Stimulated activated CD4-positive, alpha-beta T cell treated with anti-CD3 and anti-CD28 coated beads, Interleukin-1b, Interleukin-23, amount 100 ng/mL, for 24 hours (primary cell): ENCODE measurements at places on chromosomes 13 and 19.
A peak's percentile ranks its signal among the peaks of the same experiment; 100 is the strongest.

GRCh38 chr13:77896536-77896935 lies 22.1 kb downstream of the EDNRB start:
- DNase-seq: no peak

GRCh38 chr13:66781241-66781640 lies 448.9 kb downstream of the PCDH9 start:
- DNase-seq: no peak

GRCh38 chr19:29079356-29080032 lies 133.5 kb downstream of the UQCRFS1 start:
- DNase-seq: no peak

DNA sequence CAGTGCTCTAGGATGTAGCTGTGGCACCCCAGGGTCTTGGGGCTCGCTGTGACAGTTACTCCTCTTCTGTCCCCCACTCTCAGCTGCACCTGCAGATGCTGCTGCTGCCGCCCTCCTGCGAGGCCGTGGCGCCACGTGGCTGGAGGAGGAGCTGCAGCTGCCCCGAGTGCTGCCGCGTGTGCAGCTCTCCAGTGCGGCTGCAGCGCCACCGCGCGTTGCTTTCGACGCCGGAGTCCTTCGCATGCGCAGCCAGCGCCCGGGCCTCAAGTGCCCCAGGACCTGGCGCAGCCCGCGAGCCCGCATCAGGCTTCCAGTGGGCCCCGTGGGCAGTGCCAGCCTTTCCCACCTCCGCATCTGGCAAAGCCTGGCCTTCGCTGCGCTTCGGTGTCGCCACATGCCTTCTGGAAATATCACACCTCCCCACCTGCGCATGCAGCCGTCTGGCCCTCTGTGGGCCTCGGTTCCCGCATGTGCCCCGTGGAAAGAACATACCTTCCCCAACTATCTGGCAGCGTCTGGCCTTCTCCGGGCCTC lies 692 bp upstream of the ZNF580 start:
- DNase-seq: peak; percentile 57

- no peak for DNase-seq
Observed at GRCh38 chr19:55488986-55489710, 912 bp downstream of the SSC5D start.

DNA sequence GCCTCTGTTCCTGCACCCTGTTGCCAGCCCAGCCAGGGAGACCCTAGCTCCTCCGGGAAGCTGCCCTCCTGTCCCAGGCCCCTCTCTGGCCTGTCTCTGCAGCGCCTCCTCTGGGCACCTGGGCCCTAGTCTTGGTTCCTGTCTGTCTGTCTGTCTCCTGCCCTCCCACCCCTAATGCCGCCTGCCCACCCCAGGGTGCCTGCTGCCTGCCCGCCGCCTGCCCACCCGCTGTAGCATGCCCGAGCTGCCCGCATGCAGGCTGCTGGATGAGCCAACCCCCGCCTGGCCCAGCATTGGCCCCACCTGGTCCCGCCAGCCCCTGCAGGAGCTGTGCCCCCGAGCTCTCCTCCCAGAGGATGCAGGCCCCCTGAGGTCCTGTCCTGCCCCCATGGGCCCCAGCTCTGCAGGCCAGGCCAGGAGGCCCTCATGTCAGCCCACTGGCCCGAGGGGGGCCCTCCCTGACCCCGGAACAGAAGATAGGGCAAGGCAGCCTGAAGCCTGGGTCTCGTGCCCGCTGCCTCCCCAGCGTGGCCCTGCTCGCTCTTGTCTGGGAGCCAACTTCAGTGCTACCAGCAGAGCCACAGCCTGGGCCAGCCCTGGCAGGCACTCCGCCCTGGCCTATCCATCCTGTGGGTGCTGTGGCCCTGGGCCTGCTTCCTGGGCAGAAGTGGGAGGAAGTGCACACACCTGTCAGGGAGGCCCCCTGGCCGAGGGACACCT lies 5.2 kb downstream of the MAP2K7 start:
- no peak for DNase-seq

DNA sequence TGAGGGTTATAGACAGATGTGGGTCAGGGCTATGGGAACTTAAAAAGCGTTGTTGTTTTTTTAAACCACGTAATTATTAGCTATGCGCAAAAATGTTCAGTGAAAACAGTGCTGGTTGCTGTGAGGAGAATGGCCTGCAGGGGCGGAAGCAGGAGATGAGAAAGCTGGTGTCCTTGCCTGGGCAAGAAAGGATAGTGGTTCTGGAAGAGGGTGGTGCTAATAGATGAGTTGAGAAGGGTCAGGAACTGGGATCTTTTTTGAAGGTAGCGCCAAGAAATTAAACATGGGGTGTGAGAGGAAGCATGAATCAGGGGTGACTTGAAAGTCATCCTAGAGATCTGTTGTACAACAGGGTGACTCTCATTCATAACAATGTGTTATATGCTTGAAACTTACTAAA lies 4.8 kb upstream of the SMG9 start:
- no peak for DNase-seq

DNA sequence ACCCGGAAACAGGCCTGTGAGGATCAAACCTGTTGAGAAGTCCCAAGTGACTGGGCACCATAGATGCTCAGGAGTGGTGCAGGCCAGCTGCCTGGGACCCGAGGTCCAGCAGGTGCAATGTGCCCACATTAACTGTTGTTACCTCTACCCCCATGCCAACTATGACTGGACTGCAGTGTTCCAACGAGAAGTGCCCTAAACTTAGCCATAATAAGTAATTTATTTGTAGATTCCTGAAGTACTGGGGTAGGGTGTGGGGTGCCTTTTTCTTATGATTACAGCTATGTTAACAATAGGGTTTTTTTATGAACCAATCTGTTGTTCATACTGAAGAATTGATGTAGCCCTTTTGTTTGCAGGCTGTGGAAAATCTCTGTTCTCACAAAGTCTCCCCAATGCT lies 9.2 kb downstream of the CUL4A start:
- no peak for DNase-seq

DNA sequence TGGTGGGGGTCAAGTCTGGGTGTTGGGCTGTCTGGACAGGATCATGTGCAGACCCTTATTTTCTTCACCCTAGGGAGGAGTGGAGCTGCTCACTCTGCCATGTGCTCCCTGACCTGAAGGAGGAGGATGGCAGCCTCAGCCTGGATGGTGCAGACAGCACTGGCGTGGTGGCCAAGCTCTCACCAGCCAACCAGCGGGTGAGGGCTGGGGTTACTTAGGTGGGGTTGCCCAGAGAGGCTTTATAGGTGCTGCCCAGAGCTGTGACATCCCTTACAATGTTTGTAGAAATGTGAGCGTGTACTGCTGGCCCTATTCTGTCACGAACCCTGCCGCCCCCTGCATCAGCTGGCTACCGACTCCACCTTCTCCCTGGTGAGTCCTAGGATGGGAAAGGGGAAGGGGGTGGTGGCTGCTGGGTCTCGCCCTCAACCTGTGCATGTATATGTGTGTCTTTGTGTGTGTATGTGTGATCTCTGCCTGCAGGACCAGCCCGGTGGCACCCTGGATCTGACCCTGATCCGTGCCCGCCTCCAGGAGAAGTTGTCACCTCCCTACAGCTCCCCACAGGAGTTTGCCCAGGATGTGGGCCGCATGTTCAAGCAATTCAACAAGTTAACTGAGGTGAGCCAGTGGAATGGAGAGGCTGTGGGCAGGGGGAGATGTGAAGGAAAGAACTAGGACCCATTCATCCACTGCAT lies 5.1 kb downstream of the CHMP2A start:
- DNase-seq: no peak

- DNase-seq: no peak
Observed at GRCh38 chr19:20254121-20254520, 87.1 kb downstream of the ZNF486 start.

GRCh38 chr13:45280751-45281634 lies 60.0 kb downstream of the TPT1 start:
- DNase-seq: peak; percentile 27

DNA sequence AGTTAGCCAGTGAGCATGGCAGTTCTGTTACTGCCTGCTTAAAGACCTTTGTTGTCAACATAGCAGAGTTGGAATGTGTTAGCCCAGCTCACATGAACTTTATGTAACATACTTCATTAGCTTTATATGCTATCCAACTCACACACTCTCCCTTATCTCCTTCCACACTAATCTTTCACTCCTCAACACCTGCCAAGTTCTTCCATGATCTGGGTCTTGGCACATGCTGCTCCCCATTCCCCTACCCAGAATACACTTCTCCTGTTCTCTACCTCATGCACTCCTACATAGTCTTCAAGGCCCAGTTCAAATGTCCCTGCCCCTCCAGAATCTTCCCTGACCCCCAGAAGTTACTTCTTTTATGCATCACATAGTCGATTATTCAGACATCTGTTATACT lies 179.3 kb downstream of the KATNAL1 start:
- DNase-seq: no peak

DNA sequence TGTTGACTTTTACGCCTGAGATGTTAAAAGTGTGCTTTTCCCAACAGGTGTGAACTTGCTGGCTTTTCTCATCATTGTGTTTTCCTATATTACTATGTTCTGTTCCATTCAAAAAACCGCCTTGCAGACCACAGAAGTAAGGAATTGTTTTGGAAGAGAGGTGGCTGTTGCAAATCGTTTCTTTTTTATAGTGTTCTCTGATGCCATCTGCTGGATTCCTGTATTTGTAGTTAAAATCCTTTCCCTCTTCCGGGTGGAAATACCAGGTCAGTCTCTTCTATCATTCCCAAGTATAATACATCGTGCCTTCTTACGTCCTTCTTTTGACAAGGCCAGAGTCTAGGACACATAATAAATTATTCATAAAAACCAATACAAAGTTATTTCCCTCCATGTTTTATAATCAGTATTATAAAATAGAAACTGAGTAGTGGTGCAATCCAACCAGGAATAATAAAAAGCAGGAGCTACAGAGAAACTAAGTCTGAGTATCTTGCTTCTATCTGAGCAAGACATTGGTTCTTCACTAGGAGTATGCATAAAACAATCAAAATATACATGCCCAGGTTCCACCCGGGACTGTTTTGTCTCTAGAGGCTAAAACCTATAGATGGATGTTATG lies 57.9 kb downstream of the RXFP2 start:
- no peak for DNase-seq

DNA sequence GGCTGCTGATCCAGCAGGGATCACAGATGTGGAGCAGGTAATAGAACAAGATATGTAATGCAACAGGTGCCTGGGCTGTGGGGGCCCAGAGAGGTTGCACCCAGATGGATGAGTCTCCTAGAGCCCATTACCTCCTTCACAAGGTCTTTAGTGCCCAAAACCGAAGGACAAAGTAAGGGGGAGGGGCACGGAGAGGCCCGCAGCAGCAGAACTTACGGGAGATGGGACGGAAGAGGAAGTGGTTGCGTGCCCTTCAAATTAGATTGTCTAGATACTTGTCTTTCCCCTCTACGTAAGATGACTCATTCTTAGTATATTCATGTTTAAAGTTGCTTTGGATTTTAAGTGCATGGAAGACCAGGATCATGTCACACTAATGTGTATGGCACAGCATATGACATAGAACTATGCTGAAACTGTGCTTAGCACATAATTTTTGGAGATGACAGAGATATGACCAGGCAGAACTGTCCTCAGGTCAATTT lies 5.7 kb upstream of the MRPS31 start:
- peak; percentile 48 for DNase-seq

DNA sequence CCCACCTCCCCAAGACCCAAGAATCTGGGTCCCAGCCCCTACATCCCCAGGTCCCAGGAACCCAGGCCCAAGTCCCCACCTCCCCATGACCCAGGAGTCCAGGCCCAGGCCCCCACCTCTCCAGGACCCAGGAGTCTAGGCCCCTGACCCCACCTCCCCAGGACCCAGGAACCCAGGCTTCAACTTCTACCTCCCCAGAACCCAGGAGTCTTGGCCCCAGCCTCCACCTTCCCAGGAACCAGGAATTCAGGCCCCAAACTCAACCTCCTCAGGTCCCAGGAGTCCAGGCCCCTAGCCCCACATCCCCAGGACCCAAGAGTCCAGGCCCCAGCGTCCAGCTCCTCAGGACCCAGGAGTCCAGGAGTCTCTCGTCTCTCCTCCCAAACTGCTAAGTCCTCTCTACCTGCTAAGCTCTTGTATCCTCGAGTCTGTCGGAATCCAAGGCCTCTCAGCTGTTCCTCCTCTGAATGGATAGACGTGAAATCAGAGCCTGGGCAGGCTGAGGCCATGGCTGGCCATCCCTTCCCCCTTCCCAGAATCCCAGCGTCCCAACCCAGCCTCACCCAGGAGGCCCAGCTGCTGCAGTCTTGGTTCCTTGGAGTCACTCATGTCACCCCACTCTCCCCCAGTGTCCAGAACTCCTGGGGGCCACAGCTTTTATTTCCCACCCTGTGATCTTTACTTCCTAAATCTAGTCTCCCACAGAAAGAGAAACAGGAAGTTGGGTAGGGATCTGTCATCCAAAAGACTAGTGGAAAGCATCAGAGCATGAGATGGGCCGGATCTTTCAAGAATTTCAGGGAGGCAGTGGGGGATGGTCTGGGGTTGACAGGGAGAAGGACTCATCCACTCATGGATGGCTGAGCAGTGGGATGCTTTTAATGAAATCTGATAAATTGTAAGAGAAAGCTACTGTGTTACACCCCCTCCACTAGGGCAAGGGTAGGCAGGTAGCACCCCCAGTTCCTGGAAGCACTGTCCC lies at the start of gene CD209:
Gene CD209 (minus strand): TSS at position 632 of the 982 bp plus-strand sequence. CDS start 23 bp downstream, at position 609.
- DNase-seq: no peak

DNA sequence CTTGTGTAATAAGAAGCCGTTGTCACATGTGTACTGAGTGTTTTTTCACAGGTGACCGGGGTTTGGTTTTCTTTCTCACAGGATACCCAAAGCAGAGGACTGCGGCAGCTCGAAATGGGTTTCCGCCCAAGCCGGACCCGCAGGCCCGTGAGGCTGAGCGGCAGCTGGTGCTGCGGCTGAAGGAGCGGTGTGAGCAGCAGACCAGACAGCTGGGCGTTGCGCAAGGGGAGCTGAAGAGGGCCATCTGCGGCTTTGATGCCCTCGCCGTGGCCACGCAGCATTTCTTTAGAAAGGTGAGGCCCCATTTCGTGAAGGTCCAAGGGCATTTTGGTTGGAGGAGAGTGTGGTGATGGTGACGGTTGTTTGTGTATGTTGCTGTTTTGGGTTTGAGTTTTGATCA lies 236.3 kb downstream of the SLC7A1 start:
- DNase-seq: no peak

GRCh38 chr13:35475212-35475959 lies 1.1 kb downstream of the MAB21L1 start:
- DNase-seq: no peak

GRCh38 chr19:49362048-49362928 lies at the start of gene TEAD2:
Gene TEAD2 (minus strand): TSS chr19:49362416. CDS start chr19:49360075, 2,341 bp downstream.
- no peak for DNase-seq

DNA sequence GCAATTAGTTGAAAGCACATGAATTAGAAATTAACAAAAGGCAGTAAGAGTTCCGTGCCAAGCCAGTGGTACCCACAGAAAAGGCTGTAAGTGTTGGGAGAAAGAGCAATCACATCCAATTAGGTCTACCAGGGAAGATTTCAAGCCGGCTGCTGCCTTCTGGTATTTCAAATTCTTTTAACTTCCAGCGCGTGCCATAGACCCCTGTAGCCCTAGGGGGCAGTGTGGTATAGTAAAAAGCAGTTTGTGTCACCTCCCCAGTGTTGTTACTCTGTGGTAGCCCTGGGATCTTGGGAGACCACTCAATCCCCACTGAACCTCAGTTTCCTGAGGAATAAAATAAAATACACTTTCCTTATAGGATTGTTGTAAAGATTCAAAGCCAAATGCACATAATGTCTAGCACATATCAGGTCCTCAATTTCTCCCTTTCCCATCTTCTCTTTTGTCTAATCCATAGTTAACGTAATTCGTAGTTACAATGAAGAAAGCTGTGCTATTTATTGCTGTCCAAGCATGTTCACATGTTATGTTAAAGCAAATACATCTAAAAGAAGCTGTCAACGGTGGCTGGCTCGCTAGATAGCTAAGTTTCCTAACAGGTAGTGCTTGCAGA lies 230.2 kb downstream of the TDRD3 start:
- no peak for DNase-seq
